ENCODE measurements at places on chromosomes 1 and 21.

GRCh38 chr1:108590957-108591356, 31.1 kb downstream of the EEIG2 start:
- DNase-seq = peak; percentile 71

GRCh38 chr21:45020629-45021427, 53.6 kb upstream of the ADARB1 start:
- DNase-seq = no peak

DNA sequence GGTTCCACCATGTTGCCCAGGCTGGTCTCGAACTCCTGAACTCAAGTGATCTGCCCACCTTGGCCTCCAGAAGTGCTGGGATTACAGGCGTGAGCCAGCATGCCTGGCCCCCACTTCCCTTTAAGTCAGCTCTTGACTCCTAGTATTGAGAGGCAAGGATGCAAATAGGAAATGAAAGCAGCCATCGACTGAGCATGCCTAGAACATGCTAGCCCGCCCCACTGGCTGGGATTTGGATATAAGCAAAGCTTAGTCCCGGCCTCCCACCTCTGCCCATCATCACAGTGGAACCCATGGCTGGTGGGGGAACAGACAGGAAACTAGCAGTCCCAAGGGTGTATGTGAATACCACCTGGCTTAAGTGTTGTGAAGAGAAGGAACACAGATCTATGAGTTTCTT, 10.5 kb downstream of the C1orf167 start:
- DNase-seq = no peak

DNA sequence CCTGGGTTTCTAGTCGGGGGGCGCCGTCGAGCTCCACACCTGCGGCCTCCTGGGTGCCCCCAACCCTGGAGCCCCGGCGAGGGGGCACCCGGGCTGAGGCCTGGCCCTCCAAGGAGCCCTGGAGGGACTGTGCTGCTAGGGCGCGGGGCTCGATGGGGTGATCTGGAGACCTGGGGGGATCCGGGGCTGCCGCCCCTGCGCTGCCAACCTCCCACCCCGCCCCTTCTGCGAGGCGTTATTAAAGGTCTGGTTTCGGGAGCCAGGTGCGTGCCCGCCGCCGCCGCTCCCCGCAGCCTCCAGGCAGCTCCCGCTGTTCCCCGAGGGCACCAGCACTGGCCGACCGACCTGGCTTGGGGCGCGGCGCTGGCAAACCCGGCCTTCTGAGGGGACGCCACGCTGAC, 746 bp upstream of the POFUT2 start:
- DNase-seq = no peak

- DNase-seq = no peak
These were observed 181.0 kb downstream of the GIPC2 start for GRCh38 chr1:78226784-78227183.

- no peak for DNase-seq
These were observed 599.7 kb downstream of the KIF26B start for GRCh38 chr1:245754463-245754961.

DNA sequence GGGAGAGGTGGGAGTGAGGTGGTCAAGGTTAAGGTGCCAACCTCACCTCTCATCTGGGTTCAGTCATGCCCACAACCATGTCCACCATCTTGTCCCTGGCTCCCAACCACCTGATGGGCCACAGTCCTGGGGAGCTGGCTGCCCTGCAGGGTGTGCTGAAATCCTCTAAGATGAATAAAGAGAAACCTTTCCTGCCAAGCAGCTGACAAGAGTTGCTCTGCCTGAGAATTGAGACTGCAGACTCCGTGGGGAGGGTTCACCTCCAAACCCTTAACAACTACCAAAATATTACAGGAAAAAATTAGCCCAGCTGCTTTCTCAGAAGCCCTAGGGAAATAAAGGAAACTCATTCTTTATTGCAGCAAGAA, 15.2 kb upstream of the FGR start:
- no peak for DNase-seq

- no peak for DNase-seq
These were observed 25.4 kb upstream of the ALDH4A1 start for GRCh38 chr1:18927654-18928272.

DNA sequence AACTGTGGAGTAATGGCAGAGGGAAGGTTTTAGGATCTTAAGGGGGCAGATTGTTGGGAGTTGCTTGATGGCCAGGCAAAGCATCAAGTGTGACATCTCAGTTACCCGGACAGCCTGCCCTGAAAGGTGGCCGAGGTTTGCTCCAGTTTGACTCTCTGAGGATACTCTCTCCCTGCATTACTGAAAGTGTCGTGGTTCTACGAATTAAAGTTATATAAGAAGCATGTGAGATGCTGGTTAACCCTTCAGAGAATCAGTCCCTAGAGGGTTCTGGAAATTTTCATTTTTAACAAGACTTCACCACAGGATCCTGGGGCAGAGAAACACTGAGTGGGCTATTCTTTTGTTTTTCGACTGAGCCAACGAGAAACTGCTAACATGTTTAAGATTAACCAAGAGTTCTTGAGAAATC, 689 bp upstream of the ZNF644 start:
- no peak for DNase-seq

- no peak for DNase-seq
These were observed 101.5 kb upstream of the SLFNL1 start for GRCh38 chr1:41122851-41123518.

DNA sequence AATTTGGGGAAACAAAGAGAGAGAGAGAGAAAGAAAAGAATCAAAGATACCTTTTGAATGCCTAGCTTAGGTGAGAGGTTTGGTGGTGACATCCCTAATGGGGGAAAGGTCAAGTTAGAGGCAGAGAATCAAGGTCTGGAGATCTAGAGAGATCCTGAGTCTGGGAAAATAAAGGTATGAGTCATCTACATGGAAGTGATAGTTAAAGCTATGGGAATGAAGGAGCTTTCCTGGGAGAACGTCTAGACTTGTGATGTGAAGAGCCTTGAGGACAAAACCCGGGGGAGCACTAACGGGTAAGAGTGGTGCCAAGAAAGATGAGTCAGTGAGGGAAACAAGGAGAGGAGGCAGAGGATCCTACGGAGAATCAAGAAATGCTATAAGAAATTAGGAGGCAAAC, 110.8 kb upstream of the RUNX1 start:
- DNase-seq = no peak

DNA sequence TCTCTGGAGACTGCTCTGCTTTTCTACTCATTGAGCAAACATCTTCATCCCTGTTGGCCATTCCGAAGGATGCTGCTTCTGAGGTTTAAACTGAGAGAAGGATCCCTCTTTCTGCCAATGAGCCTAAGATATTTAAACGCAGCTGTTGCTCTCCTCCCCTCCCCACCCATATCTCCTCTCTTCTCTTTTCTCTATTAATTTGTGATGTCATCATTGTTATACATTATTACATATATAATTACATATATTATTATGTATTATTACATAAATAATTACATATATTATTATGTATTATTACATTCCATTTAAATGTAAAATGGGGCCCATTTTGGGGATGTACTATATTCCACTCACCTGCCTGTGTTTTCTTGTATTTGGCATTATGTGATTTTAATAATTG, 82.7 kb upstream of the JUN start:
- DNase-seq = no peak
